ENCODE measurements at places on chromosomes 3 and 15.
A peak's percentile ranks its signal among the peaks of the same experiment; 100 is the strongest.

GRCh38 chr3:114060906-114061655 lies 4.5 kb downstream of the QTRT2 start:
- no peak for DNase-seq

GRCh38 chr3:49872801-49873281 lies 3.1 kb upstream of the CAMKV start:
- peak; percentile 26 for DNase-seq

DNA sequence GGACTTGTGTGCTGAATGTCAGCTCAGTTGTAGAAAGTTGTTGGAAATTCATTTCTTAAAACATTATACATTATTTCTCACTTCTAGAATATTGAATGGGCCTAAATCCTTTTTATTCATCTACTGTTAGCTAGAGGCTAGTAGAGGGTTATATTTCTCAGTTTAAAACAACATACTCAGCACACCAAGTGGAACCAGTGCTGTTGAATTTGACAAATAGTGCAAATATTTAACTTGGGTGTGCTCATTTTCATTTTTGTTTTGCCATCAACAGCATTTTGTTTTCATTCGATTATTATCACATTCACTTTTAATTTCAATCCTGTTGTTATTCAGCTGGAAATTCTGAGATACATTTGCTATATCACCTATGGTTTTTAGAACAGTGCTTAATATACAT lies 269.4 kb upstream of the PEX5L start:
- no peak for DNase-seq

DNA sequence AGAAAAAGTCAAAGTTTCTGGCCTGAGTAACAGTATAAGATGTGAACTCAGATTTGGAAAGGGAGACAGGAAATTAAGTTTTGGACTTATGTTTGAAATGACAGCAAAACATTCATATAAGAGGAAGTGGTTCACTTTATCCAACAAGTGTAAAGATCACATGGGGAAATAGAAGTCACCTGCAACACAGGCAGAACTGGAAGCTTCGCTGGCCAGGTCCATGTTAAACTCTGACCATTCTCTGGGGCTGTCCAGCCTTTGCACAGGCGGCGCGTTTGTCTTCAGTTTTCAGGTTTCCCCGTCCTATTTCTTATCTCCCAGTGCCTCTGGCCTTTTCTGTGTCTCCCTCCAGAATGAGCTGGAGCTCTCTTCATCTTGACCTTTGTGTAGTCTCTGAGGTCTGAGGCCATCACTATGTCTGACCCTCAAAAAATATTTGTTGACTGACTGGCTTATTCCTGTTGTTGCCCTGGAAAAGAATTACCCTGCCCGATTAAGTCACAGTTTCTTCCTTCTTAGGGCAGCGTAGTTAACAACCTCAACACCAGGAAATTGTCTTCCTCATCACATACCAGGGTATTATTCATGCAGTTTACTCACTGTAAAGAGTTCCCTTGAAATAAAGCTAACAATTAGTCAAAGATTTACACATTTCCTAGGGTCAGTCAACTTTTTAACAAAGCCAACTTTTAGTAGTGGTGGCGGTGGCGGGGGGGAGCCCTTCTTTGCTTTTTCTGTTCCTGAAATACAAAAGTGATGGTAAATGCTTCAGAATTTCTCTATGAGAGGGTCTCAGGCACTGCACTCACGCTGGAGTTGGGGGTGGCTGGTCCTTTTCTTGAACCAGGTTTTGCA lies 959 bp upstream of the RASA2 start:
- no peak for DNase-seq

DNA sequence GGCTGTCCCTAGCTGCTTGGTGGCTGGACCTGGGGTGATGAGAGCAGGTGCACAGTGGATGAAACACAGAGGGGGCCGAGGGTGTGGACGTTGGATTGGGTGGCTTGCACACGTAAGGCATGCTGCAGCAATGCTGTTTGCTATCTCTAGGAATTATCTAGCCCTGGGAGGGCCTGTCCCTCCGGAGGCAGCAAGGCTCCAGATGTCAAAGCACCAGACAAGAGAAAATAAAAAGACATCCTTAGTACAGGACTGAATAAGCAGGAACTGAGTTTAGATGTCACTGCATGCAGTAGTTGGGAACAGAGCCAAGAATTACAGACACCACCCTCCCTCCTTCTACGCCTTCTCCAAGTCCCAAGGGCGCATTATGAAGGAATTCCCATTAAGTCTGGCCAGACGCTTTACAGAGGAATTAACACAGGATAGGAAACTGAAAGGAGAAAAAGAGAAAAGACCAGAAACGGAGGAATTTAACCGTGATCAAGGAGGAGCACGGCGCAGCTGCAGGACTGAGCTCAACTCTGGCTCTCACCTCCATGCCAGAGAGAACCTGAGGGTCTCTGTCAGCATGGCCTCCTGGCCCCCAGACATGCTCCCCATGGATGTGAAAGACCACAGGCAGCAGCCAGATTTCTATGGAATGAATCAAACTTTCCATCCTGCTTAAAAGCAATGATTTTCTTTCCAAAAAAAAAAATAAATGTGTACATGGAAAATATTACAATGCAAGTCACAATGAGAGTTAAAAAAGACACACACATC lies 13.8 kb downstream of the ATP10A start:
- DNase-seq = no peak

- no peak for DNase-seq
Observed at GRCh38 chr3:162704238-162704637, 1207.6 kb downstream of the OTOL1 start.

DNA sequence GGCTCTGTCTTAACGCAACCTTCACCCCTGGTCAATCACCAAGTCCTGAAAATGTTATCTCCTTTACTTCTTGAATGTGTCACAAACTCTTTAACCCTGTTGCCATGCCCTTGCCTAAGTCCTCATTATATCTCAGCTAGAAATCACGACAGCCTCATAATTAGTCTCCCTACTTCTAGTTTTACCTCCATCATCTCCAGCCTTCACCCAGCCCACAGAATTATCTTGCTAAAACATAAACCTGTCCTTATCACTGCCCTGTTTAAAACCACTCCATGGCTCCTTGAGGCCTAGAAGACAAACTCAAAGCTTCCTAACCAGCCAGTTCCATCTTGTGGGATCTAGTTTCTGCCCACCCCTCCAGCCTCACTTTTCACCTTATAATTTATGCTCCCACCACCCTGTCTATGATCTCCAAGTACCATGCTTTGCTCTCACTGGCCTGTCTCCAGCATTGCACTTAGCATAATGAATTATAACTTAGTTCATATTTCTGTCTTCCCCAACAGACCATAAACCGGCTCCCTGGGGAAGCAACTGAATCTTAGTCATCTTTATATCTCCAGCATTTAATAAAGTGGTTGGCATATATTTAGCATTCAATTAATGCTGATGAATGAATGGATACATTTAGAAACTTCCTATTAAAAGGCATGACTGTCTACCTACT lies 39.2 kb downstream of the GPR176 start:
- no peak for DNase-seq

GRCh38 chr3:128971421-128972100 lies 22.3 kb downstream of the CFAP92 start:
- no peak for DNase-seq

GRCh38 chr3:117692416-117692995 lies 982.9 kb downstream of the TUSC7 start:
- DNase-seq = no peak

DNA sequence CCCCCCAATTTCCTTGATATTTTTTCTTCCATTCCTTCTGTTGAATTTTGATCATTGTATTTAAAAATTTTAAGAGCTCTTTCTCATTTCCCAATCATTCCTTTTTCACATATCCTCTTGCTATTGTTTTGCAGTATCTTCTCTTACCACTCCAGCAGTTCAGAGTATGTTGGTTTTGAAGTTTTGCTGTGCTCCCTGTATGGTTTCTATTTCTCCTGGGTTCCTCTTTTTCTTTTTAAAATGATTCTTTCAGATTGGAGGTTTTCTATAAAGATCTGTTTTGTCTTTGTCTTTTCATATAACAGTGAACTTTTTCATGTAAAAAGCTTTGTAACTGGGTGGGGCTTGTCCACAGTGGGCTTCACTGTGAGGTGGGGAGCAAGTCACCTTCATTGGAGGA lies 12.8 kb downstream of the USP3 start:
- DNase-seq = no peak

DNA sequence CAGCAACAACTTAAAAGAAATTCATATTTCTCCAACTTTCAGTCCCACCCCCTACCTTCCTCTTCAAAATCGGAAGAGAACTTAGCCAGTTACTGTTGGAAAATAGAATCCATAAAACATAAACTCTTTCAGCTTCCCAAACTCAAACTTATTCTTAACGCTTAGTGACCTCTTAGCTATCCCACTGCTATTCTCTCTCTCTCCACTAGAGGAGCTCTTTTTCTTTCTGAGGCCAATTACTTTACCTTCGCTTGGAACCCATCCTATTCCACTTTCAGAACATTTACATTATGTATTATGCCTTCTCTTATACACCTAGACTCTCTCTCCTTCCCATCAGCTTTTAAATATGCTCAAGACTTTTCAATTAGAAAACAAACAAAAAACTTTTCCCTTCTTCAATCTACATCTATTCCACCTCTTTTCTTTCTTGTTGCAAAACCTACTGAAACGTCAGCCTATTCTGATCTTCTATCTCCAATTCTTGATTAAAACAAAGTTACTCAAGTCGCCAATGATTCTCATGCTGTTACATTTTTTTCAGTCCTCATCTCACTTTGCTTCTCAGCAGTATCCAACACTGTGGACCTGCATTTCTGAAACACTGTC lies 13.4 kb upstream of the GHSR start:
- DNase-seq = no peak

- no peak for DNase-seq
Observed at GRCh38 chr15:58741032-58741431, 8.5 kb downstream of the ADAM10 start.

- DNase-seq = no peak
Observed at GRCh38 chr3:183278479-183279088, 25.5 kb downstream of the B3GNT5 start.

- no peak for DNase-seq
Observed at GRCh38 chr3:8532251-8532871, 30.7 kb downstream of the LMCD1 start.

GRCh38 chr3:35408882-35409281 lies 230.4 kb upstream of the ARPP21 start:
- no peak for DNase-seq

DNA sequence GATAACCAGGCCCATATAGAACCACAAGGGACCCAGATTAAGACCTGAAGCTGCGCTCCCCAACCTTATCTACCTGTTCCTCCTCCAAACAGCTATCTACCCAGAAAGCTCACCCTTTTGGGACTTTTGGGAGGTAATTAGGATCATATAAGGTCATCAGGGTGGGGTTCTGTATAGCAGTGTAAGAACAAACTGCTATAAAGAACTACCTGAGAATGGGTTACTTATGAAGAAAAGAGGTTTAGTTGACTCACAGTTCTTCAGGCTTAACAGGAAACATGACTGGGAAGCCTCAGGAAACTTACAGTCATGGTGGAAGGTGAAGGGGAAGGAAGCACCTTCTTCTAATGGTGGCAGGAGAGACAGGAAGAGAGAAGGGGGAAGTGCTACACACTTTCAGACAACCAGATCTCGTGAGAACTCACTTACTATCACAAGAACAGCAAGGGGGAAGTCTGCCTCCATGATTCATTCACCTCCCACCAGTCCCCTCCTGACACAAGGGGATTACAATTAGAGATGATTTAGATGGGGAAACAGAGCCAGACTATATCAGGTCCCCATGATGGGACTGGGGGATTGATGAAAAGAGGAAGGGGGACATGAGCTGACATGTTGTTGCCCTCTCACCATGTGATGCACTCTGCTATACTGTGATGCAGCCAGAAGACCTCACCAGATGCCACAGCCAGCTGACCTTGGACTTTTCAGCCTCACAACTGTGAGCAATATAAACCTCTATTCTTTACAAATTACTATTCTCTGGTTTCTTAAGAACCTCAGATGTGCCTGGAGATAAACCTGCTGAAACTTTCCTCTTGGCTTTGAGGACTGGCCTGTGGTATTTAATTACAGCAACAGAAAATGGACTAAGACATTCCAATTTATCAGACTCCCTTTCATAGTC lies 15.3 kb upstream of the FMN1 start:
- no peak for DNase-seq

DNA sequence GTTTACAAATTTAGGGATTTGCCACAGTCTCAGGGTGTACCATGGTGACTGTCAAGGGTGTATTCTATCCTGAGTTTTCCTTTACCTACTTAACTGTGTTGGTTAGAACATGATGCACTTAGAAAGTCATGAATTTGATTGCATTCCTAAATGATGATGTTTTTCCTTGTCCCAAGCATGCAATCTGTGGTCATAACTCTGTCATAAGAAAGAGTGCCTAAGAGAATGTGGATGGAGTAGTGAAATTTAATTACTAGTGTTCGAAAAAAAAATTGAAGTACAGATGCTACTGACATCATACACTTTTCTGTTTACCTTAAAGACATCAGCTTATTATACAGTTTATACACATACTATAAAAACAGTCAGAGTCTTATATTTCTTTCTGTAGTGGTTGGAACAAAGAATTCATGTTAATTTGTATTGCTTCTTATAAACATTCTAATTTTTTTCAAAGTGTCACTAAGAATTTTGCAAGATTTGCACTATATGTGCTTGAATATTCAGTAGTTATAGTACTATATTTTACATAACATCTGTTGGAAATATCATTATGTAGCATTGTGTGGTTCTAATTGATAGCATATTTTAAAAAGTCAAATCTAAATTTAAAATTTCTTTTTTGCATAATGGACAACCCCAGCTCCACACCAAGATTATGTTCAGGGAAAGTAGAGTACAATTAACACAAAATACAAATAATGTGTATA lies 231.3 kb upstream of the KCNMB2 start:
- no peak for DNase-seq

DNA sequence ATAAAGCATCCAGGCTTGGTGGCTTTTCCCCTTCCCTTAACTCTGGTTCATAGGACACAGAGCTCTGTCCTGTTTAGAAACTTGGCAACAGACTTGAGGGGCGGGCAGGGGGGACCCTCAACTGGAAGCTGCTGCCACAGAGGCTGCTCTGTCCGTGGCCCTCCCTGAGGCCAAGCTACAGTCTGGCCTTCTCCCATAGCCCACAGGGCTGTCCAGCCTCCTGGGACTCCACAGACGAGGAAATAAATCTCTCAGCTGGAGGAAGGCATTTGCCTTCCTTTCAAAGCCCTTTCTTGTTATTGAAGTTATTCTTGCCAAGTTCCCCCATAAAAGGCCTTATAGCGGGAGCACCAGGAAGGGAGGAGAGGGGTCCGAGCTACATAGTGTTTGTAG lies 248.8 kb upstream of the TPM1 start:
- DNase-seq = no peak

- DNase-seq = no peak
Observed at GRCh38 chr3:195150181-195151118, 120.5 kb downstream of the XXYLT1 start.

All from activated CD8-positive, alpha-beta memory T cell treated with anti-CD3 and anti-CD28 coated beads, Interleukin-2, amount 50 U/mL, for 4 hours (primary cell).